ENCODE measurements at places on chromosomes 3 and 15.
A peak's percentile ranks its signal among the peaks of the same experiment; 100 is the strongest.

GRCh38 chr3:66466606-66467270 is 34.1 kb downstream of the LRIG1 start:
- DNase-seq: no peak

DNA sequence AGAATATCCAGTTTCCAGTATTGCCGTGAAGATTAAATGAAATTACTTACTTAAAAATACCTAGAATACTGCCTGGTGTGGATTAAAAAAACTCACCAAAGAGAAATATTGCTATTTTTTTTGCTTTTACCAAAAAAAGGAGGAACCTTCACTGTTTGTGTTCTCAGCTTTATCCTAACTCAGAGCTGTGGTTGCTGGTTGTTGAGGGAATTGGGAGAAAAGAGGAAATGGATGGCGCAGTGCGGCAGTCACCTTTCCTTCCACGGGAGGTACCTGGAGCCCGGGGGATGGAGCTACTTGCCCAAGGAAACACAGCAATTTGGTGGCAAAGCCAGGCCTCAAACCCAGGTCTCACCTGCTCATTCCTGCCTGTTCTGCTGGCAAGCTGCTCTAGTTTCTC is 270.3 kb downstream of the RPLP1 start:
- DNase-seq: no peak

DNA sequence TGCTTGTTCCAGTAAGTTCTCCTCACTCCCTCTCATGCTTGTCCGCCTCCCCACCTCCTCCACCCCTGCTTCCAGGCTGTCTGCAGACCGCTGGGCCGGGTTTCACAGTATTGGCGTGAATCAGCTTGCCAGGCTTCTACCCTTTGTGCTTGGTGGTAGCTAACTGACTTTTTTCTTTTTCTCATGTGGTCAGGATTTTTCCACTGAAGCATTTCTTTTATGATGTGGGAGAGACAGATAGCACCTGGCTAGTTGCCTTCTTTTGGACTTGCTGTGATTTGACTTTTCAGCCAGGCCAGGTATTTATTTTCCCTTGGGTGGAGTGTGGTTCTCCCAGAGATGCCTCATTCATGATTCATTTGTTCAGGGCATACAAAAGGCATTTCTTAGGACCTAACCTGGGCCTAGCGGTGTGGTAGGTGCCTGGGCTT is 60.6 kb downstream of the ST6GAL1 start:
- DNase-seq: no peak

DNA sequence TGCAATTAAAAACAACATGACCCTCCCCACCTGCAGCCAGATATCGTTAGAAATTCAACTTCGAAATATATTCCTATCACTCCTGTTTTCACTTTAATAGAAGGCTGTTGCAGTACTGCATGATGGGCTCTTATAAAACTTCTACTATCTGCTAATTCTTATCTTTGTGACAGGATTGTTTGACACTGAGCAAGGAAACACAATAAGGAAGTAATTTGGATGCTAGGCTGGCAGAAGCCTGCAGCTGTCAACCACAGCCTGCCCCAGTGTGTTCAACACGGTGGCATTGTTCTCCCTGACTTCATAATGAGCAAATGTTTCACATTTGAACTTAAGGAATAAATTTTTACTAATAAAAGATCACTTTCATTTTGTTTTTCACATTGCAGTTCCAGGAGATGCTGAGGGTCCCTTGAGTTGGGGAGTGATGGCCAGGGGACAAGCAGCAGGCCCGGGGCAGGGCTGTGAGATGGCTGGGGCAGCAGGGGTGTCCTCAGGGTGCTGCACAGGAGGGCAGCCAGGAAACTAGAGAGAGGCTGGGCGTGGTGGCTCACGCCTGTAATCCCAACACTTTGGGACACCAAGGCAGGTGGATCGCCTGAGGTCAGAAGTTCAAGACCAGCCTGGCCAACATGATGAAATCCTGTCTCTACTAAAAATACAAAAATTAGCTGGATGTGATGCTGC is 64.8 kb upstream of the SEC61A1 start:
- no peak for DNase-seq

DNA sequence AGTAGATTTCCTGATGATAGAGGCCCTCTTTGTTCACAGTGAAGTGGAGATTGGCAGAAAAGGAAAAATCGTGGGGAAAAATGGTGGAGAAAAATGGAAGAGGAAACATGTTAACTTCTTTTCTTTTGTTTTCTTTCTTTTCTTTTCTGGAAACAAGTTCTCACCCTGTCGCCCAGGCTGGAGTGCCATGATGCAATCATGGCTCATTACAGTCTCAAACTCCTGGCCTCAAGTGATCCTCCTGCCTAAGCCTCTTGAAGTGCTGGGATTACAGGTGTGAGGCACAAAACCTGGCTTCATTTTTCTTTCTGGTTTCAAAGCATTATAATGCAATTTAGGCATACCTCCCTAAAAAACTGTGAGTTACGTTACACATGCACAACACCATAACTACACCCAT is 464.2 kb downstream of the MECOM start:
- no peak for DNase-seq

DNA sequence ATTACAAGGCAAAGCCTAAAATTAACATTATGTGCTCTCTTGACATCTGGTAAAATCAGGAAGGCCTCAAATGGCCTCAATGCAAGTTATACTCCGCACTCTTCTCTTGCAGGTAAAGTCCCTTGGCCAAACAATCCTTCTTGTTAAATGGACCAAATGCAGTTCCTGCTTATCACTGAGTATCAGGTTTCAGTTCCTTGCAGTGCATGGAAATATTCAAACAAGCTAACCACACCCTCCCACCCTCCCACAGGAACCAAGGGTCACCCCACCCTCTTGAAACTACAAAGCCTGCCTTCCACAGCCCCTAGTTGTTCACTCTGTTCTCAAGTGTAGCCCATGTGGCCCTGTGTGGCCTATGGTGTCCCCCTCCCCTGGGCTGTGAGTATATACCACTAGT is 171.9 kb upstream of the CADPS start:
- no peak for DNase-seq

GRCh38 chr3:8745619-8746370 is 12.2 kb downstream of the CAV3 start:
- no peak for DNase-seq

- DNase-seq: no peak
Observed at GRCh38 chr3:179950840-179951239, 85.9 kb downstream of the PEX5L start.

DNA sequence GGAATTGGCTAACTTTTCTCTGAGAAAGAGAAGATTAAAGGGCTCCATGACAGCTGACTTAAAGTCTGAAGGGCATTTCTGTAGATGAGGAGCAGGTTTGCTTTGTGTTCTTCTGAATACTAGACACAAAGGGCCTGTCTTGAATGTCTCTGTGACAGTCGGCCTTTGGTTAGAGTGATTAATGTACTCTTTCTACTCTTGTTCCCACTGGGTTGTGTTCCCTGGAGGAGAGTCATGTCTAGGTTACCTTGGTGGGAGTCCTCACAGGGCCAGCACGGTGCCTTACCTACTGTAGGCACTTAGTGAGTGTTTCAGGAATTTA is 66.1 kb downstream of the MAP2K5 start:
- no peak for DNase-seq

- no peak for DNase-seq
Observed at GRCh38 chr3:147775816-147776530, 366.8 kb downstream of the ZIC1 start.

GRCh38 chr15:70362886-70363285 is 265.2 kb upstream of the TLE3 start:
- DNase-seq: no peak

GRCh38 chr3:98536456-98537017 is 4.8 kb downstream of the GPR15 start:
- DNase-seq: no peak

DNA sequence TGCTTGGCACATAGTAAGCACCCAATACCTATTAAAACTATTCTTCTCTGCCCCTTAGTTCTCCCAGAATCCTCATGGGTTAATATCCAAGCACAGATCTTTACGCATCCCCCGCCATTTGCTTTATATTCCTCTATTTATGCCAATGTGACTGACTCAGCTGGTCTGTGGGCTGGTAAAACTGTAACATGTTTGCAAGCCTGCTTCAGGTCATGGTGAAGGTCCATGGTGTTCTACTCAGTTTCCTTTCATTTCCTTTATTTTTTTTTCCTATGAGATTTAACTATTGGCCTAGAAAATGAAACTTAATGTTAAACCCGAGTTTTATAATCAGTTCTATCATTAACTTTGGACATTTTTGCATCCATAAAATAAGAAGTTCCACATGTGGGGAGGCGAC is 47.0 kb downstream of the FRMD4B start:
- no peak for DNase-seq

- DNase-seq: no peak
Observed at GRCh38 chr3:9732080-9732739, 675 bp downstream of the BRPF1 start.

DNA sequence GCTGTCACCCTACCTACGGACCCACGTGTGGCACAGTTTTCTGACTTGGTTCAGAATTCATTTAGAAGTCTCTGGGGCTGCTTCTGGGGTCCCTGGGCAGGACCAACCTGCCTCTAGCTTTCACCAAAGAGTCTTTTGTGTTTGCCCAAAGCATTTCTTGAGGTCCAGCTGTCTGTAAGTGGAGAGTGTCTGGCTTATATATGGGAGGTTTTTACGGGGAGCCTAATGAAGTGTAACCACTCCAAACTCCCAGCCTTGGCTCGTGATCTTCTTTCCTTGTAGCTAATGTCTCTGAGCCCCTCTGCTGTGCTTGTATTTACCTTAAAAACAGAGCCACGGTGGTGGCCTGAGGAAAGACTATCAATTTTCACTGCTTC is 109.0 kb upstream of the CTDSPL start:
- no peak for DNase-seq

- DNase-seq: no peak
Observed at GRCh38 chr15:66622591-66623022, 56.8 kb upstream of the LCTL start.

GRCh38 chr3:161423911-161424522 is 52.7 kb upstream of the SPTSSB start:
- peak; percentile 46 for DNase-seq

DNA sequence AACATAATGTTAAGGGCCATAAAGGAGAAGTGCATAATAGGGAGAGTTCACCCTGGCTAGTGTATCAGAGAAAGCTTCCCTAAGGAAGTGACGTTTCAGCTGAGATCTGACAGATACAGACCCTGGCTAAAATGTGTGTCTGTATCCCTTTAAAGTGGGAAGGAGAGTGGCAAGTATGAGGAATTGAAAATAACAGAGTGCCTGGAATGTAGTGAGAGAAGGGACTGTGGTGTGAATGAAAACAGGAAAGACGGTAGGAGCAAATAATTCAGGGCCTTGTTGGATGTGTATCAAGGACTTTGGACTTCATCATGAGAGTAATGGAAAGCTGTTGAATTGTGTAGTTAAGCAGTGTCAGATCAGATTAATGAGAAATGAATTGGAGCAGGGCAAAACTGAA is 30.5 kb downstream of the NEO1 start:
- no peak for DNase-seq

GRCh38 chr15:87902772-87903426 is 353.6 kb downstream of the NTRK3 start:
- DNase-seq: no peak

DNA sequence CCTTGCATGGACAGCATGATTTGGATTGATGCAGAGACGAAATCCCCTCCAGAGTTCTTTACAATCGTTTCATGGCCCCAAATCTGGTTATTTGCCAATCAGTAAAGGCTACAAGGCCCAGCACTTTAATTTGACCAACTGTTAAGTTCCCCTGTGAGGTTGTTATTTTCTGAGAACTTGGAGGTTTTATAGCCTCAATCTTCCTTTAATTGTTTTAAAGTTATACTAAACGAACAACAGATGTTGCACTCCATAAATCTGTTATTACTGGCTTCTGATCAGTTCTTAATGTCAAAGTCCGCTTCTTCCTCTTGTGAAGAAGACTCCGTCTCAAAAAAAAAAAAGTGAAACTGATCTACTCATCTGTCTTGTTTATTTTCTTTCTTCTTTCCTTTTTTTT is 30.8 kb downstream of the LARP6 start:
- no peak for DNase-seq

DNA sequence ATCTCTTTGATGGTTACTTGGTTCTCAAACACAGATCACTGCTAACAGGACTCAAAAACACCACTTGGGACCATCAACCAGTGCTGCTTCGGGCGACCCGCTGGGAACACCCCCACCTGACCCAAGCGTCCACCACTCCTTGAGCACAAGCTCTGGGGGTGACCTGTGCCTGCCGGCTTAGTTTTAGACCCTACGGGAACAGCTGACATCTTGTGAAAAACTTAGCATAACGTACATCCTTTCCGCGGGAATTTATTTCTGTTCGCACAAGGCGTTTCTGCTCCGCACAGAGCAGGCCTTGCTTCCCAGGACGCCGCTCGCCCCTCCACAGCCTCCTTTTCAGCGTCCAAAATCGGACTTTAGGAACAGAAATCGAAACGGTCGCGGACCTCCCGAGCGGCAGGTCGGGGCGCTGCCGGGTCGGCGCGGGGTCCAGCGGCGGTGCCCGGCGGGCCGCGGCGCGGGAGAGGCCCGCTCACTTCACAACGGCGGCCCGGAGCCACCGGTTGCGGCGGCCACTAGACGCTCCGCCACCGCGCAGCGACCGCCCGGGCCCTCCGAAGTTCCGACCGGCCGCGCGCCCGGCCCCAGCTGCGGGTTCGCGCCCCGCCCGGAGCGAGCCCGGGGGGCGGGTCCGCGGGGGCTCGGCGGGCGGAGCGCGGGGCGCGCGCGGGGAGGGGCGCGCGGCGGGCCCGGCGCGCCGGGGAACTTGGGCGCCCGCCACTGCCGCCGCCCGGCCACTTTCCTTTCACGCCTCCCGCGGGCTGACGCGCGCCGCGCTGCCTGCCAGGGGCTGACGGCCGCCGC is 959 bp downstream of the SFMBT1 start:
- DNase-seq: peak; percentile 4

GRCh38 chr3:138196023-138196422 is 8.9 kb downstream of the ARMC8 start:
- DNase-seq: no peak

- DNase-seq: no peak
Observed at GRCh38 chr15:57319226-57319918, 56.9 kb upstream of the CGNL1 start.

GRCh38 chr3:72238010-72238691 is 453.2 kb upstream of the PROK2 start:
- DNase-seq: no peak

DNA sequence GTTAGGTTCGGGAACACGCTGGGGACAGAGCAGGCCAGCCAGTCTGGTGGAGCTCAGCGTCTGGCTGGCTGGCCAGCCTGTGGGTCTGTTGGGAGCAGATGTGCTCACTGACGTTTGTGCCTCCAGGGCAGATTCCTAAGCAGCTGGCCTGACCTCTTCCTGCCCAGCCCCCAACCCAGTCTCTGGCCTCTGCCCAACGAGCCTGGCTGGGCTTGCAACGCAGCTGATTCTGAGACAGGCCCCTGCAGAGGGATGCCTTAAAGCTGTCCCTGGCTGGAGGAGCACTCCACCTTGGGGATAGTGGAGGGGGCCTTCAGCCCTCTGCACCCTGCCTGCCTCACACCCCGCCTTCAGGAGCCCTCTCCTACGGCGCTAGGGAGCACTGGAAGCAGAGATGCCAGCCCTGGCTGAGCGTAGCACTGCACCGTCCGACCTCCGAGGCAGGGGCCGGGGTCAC is 46.0 kb downstream of the KLF13 start:
- no peak for DNase-seq

GRCh38 chr15:59797756-59798604 is 108.9 kb upstream of the BNIP2 start:
- no peak for DNase-seq

- DNase-seq: no peak
Observed at GRCh38 chr15:82871358-82871757, 61.9 kb downstream of the WHAMM start.

Data from NCI-H1105 (cell line).